Spinal cord (tissue), 10 donors: ENCODE measurements at places on chromosomes 5 and 9.

DNA sequence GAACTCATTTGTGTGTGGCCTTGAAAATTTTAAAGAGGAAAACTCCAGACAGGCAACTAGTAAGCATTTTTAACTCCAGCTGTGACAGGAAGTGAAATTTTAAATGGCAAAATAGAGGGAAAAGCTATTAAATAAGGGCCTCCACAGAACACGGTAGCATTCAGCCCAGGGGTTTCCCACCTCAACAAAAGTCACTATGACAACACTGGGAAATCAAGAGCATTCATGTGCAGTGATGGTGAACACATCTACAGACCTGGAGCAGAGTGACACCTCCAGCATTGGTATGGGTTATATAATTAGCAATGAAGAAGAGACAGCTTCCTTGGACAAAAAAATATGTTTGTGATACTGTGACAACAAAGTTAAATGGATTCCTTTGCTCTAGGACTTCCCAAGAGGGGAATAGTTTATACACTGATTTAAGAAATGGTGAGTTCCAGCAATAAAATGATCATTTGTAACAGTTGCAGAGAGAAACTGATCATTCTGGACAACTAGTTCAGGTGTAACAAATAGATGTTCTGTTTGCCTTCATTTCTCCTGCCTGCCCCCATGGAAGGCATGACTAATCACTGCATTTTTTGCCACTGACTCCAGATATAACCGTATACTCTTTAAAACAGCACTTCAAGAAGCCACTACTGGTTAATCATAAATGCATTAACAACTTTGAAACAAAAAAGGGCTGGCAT, 93.3 kb upstream of the SLC44A1 start:
- no peak for DNase-seq

DNA sequence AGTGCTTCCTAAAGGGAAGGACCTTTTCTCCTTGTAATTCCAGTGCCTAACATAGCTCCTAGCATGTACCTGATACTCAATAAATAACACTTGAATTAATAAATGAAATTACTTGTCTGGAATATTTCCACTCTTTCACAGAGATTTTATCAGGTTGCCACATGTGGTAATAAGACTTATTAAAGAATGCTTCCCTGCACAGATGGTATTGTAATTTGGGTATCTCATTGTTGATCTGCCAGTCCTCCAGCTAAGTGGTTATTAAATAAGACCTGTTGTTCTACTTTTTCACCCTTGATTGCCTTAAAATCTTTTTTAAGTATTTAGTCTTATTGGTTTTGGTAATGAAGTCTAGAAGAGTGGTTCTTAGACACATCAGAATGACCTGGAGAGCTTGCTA, 28.1 kb upstream of the CETN3 start:
- DNase-seq = no peak

GRCh38 chr5:56812110-56812509, 3.2 kb upstream of the MAP3K1 start:
- DNase-seq = no peak

DNA sequence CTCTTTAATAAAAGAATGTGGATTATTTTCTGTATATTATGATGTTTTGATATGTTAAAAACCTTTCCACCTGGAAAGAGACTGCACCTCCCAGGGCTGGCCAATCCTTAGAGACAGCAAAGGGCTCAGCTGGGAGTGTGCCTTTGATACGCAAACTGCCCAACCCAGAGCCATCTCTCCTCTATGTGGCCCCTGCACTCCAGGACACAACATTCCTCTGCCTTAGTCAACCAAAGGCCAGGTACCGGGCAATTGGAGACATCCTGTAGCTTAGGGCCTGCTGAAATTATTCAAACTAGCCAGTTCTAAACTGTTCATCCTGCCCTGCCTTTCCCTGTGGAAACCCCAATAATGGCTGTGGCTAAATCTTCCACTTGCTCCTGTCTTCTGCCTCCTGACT, 5.0 kb upstream of the HSPB3 start:
- no peak for DNase-seq

GRCh38 chr9:127393645-127394044, 3.3 kb upstream of the SLC2A8 start:
- no peak for DNase-seq

DNA sequence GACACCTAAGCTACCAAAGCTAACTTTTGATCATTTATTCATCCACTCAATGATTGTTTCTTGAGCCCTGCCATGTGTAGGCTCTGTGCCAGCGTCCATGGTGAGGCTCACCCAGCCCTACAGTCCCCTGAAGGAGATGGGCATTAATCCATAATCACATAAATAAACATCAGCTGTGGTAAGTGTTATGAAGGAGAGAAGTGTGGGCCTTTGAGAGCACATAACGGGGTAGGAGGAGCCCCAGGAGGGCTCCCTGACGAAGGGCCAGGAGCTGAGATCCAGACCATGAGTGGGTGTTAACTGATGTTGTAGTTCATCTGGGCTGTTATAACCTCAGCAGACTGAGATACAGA, 53.9 kb upstream of the AFAP1L1 start:
- DNase-seq = no peak
